Stimulated activated CD4-positive, alpha-beta T cell treated with anti-CD3 and anti-CD28 coated beads, Interleukin-4, amount 100 ng/mL, for 24 hours (primary cell): ENCODE measurements at places on chromosomes 7 and 10.

- DNase-seq: no peak
Observed at GRCh38 chr10:5764422-5765297, 48.6 kb downstream of the GDI2 start.

- DNase-seq: no peak
Observed at GRCh38 chr7:150420242-150420641, 30.2 kb upstream of the GIMAP8 start.

DNA sequence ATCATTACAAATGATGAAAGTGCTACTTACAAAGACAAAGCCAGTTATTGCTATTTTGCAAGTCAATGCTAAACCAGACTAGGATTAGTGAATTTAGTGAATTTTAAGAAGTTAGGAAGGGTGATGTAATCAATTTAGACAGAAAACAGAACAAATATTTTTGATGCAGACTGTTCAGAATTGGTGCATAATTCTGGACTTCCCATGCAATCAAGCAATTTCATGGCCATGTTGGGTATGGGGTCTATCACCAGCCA, 85.4 kb downstream of the CH25H start:
- DNase-seq: no peak

DNA sequence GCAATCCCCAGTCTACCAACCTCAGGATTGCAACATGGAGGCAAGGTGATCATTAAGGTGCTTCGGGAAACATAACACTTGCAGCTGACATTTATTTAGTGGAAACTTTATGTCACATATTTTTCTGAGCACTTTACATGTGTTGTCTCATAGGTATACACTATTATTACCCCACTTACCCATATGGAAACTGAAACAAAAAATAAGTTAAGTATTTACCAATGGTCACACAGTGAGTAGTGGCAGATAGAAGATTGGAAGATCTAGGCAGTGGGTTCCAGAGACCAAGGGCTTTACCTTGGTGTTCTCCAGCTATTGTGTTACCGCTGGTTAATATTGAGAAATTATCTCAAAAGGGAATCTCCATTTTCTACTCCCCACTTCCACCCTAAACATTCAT, 1279.1 kb upstream of the SORCS1 start:
- no peak for DNase-seq

- no peak for DNase-seq
Observed at GRCh38 chr10:121428867-121429266, 169.4 kb downstream of the FGFR2 start.

GRCh38 chr10:128180843-128181242, 54.6 kb upstream of the MKI67 start:
- DNase-seq: peak; percentile 23

DNA sequence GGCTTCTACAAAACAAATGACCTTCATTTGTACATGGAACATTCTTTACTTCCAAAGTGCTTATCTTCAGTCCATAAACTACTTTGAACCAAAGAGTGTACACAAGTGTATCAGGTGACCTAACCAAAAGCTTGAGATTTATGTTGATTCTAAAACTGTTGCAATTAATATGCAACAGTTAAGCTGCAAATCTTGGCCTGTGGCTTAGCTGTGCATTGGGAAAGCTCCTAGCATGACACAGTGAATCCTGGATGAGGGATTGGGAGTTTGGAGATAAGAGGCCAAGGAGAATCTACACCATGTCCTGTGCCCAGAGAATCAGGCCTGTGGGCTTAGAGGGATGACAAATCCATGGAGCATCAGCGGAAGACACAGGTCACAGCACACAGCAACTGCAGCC, 105.2 kb upstream of the GSDME start:
- no peak for DNase-seq

GRCh38 chr10:124048371-124049290, 44.8 kb downstream of the CHST15 start:
- no peak for DNase-seq

GRCh38 chr7:120005720-120006119, 267.3 kb upstream of the KCND2 start:
- no peak for DNase-seq

DNA sequence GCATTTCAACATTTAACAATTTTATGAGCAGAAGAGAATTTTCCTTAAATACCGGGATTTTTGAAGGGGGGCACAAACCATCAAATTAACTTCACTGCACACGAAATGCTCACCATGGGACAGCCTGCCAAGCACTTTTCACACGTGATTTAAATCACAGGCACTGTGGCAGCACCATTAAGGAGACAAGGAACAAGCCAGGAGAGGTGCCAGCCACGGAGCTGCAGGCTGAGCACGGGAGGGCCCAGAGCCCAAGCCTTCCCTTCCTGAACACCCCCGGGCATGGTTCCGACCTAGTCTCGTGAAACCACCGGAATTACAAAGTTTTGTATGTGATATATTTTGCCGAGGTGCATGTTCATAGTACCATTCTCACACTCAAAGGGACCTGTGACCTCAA, 13.4 kb downstream of the PITRM1 start:
- no peak for DNase-seq

GRCh38 chr7:99244939-99245338, 27.7 kb upstream of the MYH16 start:
- no peak for DNase-seq

- no peak for DNase-seq
Observed at GRCh38 chr7:91031757-91032156, 232.5 kb upstream of the FZD1 start.

GRCh38 chr7:2281541-2281940, 32.7 kb downstream of the SNX8 start:
- no peak for DNase-seq
